HepG2 (cell line): ENCODE measurements at places on chromosomes 4 and X.

DNA sequence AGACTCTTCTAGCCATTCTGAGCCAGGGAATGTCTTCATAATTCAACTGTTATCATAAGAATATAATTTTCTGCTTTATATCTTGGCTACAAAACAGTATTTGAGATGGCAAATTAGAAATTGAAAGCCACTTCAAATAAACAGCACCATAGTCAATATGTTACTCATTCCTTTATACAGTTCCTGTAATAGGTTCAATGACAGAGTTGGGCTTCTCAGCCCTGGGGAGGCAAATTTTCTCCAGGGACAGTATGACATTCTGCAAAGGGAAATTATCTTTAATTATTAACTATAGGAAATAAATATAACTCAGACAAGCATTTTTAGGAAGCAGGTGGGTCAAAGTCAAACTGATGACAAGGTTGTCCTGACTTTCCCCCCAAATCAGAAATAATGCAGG, 71.9 kb upstream of the RPS6KA6 start:
- no peak for DNase-seq

GRCh38 chr4:182265881-182266280, 22.7 kb downstream of the TENM3 start:
- DNase-seq, result peak; percentile 9

GRCh38 chrX:13590914-13591313, 21.5 kb downstream of the EGFL6 start:
- DNase-seq, result no peak

GRCh38 chr4:24181005-24181404, 291.2 kb upstream of the PPARGC1A start:
- DNase-seq, result no peak

- no peak for DNase-seq
Measured at GRCh38 chrX:23937100-23937499, 29.3 kb downstream of the CXorf58 start.

- DNase-seq, result no peak
Measured at GRCh38 chr4:123966990-123967769, 570.6 kb downstream of the SPRY1 start.
